Activated CD8-positive, alpha-beta memory T cell treated with anti-CD3 and anti-CD28 coated beads for 4 hours (primary cell): ENCODE measurements at places on chromosomes 2 and 18.

DNA sequence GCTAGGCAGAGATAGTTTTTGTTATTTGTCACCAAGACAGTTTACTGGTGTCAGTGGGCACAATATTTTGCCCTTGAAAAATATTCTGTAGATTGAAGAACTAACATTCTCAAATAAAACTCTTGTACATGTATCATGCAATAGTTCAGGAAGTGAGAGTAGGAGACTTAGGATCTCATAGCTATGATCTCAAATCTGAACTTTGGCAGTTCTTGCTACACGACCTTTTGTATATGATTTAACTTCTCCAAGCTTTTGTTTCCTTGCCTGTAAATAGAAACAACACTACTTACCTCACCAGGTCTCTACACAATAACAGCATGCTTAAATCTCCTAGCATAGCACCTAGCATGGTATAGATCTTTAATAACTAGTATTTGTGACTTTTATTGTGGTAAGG is 219.9 kb downstream of the ICOS start:
- no peak for DNase-seq

GRCh38 chr2:69386360-69386759 is 667 bp downstream of the GFPT1 start:
- DNase-seq: no peak

DNA sequence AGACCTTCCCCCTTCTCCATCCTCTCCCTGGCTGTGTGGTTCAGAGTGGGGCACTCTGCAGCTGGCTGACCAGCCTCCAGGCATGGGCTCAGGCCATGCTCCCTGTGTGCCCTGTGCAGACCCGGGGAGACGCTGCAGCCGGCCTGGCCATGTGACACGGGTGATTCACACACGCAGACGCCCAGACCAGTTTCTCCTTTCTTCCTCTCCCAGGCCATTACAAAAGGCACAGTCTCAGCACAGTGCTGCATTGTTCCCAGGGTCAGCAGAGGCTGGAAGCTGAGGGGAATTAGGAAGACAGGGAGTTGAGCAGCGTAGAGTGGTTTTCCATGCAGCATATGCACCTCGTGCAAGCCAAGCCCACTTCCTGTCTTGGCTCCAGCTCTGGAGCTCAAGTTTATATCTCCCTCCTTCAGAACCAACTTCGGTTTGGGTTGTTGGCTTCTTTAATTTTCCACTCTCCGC is 288.5 kb downstream of the TNS1 start:
- DNase-seq: no peak

- DNase-seq: no peak
Observed at GRCh38 chr2:228408529-228409227, 227.2 kb upstream of the SPHKAP start.

- no peak for DNase-seq
Observed at GRCh38 chr2:111945444-111946293, 47.3 kb downstream of the MERTK start.

GRCh38 chr2:205925373-205926337 is 160.3 kb downstream of the INO80D start:
- peak; percentile 41 for DNase-seq

GRCh38 chr2:203789618-203790017 is 78.0 kb upstream of the CTLA4 start:
- DNase-seq: no peak

DNA sequence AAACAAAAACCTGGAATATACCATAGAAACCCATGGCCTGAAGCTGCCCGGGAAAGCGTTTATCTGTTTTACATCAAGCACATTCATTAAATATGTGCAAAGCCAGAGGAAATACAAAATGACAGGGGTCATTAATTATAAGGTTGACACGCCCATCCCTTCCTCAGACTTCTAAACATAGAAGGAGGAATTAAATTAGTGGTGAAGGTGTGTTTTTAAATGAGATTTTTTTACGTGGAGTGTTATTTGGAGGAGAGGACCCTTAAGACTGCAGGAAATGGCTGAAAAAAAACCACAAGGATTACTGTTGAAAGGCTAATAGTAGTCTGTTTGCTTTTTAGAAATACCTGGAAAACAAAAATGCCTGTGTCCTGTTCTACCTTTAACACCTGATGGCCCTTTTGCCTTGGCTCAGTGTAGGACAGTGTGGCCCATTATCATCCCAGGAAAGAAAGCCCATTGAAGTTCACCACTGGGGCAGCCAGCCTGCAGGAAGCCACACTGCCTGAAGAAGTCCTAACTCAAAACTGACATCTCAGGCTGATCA is 123.2 kb downstream of the EPHA4 start:
- no peak for DNase-seq

DNA sequence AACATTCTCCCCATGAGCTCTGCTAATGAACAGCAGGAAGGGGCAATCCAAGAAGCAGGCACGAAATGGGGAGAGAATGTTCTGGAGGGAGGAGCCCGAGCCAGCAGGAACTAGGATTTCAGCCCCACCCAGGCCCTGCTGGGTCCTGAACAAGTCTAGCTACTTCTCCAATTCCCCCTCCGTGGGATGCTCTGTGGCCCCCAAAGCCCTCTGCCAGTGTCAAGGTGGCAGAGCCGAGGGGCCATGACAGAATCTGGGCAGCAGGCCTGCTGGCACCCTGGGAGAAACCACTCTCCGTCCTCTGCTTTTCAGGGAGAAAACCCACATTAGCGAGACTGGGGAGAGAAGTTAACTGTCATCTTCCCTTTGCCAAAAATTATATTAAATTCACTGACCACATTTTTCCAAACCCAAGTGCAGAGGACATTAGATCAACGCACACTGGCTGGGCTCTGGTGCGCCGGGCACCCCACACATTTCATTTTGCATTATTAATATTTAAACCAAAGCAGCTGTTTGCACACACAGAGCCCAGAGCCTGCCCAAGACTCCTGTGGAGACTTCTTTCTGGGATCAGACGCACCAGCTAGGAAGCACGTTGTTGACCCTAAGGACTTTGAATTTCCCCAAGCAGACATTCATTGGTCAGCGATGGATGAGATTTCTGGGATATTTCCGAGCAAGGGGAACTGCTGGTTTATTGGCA is 80.2 kb upstream of the PKDCC start:
- no peak for DNase-seq
